Activated CD8-positive, alpha-beta memory T cell treated with anti-CD3 and anti-CD28 coated beads for 24 hours (primary cell): ENCODE measurements at places on chromosomes 3 and 15.
A peak's percentile ranks its signal among the peaks of the same experiment; 100 is the strongest.

DNA sequence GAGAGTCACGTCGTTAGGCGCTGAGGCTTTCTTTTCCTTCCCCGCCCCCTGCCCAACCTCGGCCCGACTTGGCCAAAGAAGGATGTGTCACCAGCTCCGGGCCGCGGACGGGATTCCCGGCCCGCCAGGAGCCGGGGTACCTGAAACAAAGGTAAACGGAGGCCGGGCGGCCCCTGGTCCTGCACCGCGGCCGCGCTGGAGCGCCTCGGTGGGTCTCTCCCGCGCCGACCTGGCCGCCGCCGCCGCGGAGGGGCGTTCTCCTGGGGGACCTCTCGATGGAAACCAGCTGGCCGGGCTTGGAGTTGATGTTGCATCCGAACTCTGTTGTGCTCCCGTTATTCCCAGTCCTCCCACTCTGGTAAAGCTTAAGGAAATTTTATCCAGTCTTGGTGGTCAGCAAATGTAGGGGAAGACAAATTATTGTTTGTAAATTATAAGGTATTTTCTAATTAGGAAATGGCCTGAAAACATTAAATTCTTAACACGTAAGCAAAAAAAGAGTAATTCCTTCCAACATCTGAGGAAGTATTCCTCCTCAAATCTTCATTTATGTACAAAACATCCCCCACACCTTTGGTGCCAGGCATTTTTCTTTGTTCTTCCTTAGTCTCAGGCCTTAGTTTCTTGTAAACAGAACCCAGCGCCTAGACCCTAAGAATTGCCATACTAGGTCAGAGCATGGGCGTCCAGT, 888 bp downstream of the PPP2R3A start:
- DNase-seq: no peak

DNA sequence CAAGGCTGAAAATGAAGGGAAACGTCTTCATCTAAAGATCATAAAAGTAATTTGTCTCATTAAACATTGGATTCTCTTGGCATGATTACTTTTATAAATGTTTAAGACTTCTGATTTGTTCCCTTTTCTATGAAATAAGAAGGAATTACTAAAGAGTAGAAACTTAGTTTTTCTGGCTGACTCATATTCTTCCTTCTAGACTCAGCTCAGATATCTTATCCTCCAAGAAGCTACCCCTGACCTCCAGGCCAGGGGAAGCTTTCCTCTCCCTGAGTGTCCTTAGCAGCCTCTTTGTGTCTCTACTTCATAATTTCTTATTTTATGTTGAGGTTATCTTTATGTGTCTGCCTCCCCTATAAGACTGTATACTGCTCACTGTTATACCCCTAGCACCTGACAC, 291.9 kb upstream of the STT3B start:
- no peak for DNase-seq

DNA sequence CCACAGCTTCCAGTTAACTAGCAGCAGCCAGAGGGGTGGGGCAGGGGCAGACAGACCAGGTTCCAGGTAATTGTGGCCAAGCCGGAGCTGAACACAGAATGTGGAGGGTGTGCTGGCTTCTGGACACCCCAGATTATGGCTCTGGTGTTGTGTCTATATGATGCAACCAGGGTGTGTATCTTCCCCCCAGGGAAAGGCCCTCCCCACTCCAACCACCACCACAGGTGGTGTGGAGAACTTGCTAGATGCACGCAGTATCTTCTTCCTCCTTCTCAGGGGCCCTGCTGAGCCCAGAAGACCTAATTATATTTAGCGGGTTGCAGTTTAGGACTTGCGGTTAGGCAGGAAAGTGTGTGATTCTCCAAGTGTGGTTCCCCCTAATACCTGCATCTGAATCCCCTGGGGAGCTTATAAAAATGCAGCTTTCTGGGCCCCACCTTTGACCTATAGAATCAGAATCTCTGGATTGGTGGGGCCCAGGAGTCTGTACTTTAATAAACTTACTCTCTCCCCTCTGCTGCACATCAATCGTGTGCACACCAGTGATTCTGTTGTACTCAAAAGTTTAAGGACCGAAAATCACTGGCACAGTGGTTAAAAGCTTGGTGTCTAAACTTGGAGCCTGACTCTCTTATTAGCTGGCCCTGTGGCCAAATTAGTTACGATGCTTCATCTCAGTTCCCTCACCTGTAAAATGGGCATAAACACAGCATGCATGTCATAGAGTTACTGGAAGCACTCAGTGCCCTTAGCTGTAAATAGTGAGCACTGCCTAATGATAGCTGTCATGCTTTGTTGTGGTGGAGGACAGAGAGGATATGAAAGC, 379.1 kb upstream of the PROK2 start:
- DNase-seq: no peak

DNA sequence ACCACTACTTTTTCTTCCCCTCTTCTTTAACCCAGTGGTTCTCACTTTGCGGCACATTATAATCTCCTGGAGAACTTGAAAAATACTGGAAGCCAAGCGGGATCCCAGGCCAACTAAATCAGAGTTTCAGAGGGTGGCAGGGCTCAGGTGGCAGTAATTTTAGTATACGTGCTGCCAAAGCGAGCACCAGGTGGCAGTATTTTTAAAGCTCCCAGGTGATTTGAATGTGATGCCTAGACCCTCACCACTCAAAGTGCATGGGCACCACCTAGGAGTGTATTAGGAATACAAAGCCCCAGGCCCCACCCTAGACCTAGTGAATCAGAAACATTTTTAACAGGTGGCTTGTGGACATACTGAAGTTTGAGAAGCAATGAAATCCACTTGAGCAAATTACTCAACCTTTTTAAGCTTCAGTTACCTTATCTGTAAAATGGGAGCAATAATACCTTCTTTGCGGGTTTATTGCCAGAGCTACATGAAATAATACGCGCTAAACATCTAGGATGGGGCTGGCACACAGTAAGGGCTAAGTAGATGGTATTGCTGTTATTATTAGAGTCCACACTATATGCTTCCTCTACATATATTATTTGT, 8.3 kb downstream of the B3GALNT1 start:
- no peak for DNase-seq

DNA sequence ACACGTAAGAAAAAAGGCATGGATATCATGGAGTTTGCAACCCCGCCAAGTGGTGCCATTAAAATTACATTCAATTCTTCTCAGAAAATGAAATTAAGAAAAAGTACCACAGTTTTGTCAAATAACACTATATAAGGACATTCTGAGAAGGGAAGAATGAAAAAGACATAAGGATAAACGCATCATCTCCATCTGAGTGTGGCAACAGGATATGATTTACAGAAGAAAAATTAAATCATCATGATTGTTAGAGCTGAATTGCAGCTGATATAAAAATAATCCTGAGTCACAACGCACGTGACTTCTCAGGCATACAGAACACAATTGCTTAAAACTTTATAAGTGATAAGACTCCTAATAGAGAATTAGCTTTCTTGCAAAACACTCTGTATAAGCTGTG, 133.8 kb downstream of the GREM1 start:
- no peak for DNase-seq

DNA sequence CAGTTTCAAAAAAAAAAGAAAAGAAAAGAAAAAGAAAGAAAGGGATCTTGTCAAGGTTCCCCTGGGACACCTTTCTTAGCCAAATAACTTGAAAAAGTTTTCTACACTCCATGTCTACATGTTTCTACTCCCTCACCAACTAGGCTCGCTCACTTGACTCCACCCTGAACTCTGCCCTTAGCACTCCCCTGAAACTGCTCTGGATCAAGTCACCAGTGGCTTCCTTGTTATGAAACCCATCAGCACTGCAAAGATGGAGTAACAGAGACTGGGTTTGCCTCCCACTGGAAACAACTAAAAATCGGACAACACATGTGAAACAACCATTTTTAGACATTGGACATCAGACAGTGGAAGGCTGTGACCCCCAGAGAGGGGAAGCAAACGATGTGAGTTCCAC, 36.8 kb downstream of the TMEM40 start:
- DNase-seq: no peak

DNA sequence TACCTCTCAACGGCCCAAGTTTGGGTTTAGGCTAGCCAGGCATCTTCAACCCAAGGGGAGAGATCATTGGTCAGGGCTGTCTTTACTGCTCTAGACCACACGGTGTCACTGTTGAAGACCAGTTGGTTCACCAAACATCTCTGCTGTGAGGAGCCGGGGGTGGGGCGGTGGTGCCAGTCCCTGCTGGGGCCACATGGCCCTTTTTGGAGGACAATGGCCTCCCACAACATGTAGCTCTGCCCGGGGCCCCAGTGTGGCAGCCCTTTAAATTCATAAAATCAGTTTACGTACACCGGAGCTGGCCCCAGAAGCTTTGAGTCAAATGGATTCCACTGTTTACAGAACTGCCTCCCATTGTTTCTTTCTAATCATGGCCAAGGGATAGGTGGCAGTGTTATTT, 19.1 kb upstream of the TM4SF18 start:
- DNase-seq: peak; percentile 59

- DNase-seq: no peak
These were observed 57.4 kb downstream of the HRH1 start for GRCh38 chr3:11211531-11212298.

- no peak for DNase-seq
These were observed 14.7 kb downstream of the FILIP1L start for GRCh38 chr3:100099621-100100020.

GRCh38 chr3:12484983-12485327, 675 bp downstream of the TSEN2 start:
- no peak for DNase-seq

- no peak for DNase-seq
These were observed 390.3 kb upstream of the AGTR1 start for GRCh38 chr3:148307443-148307843.

DNA sequence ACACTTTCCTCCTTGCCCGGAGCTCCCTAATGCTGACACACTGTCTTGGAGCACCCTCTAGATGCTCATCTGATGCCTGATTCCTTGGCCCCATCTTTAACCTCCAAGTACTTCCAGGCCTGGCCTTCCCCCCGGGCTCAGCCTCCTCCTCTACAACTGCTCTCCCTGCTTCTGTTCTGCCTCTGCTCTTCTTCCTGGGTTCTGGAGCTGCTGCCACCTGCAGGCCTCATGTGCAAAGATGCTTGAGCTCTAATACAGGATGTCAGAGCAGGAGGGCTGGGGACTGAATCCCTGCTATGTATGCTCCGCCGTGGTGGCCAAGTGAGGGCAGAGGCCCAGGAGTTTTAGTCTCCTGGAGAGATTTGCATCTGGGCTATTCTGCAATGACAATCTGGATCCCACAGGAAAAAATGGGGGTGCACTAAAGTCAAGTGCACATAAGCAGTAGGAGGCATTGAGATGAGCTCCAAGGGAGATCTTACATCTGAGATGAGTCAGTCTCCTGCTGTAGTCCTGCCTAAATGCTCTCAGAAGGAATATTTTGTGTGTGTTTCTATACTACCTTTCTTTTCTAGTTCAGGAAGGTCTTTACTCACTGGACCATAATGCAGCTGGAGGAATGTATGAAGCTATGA, 296.3 kb downstream of the UACA start:
- no peak for DNase-seq

DNA sequence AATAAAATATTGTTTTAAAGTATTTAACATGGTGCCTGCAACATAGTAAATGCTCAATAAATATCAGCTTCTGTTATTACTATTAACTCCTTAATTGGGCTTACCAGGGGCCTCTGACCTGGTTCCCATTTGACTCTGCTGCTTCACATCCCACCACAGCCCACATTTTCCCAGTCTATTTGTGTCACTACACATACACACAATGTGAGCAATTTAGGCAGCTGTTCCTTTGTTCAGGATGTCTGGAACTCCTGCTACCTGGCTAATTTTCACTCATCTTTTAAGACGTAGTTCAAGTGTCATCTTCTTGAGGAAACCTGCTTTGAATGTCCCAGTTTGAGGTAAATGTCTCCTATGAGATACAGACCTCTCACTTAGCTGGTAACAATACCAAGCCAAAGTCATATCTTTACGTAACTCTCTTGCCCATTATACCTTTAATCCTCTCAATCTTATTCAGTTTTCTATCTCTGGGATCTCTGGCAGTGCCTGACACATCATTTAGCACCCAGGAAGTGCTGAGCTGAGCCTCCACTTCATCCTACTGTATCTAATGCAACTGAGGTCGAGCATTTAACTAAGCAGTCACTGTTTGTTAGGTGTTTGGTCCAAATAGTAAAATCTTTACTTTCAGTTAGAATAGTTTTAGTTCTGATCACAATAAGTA, 4.4 kb downstream of the TGFBR2 start:
- DNase-seq: no peak

GRCh38 chr3:14235912-14236295, 57.3 kb downstream of the LSM3 start:
- no peak for DNase-seq

DNA sequence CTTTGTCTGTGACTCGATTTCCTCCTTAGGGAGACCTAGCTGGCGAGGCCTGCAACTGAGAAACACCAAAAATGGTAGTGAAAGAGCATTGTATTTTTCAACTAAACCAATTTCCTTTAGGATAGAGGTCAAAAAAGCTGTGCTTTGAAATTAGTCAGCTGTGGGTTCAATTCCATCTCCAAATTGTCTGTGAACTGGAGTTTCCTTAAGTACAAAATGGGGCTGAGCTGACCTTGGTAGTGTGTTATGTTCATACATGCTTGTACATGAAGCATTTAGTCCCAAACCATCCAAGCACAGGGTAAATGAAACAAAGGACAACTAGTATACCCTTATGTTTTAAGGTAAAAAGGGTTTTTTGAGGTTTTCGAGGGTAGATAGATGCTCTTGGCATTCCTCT, 99.3 kb downstream of the RARB start:
- no peak for DNase-seq

GRCh38 chr3:188590557-188590956, 436.6 kb downstream of the LPP start:
- no peak for DNase-seq

- no peak for DNase-seq
These were observed 362.8 kb upstream of the RGMA start for GRCh38 chr15:93451822-93452221.

GRCh38 chr3:106485802-106486201, 617.0 kb upstream of the CBLB start:
- no peak for DNase-seq

DNA sequence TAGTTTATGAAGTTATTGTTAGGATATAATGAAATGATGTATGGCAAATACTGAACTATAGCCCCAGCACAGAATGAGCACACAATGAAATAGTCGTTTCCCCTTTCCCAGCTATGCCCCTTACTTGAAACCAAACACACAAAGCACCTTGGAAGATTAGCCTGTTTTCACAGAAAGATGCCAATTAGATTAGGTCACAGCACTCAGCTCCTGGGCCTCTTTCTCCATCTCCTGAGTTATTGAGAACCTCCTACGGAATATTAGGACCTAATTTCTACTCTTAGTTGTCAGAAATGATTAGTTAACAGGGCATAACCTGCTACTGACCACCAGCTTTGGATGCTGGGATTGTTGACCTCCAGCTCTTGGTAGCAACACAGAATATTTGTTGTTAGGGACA, 269.4 kb upstream of the ROPN1 start:
- no peak for DNase-seq

- no peak for DNase-seq
These were observed 1.8 kb downstream of the STAG1 start for GRCh38 chr3:136750209-136750896.
